ENCODE measurements at places on chromosomes 7 and 10. TPM values are rescaled to one million over a fixed set of nuclear protein-coding genes. Genes with fewer than 3 reads are reported as not detected.

GRCh38 chr10:33287112-33287511 lies 47.4 kb downstream of the NRP1 start:
- no peak for DNase-seq

The OPALIN gene
- total RNA-seq, result not detected

GRCh38 chr10:64956441-64956840 lies 1435.2 kb downstream of the REEP3 start:
- DNase-seq, result no peak

- no peak for DNase-seq
These were observed 132.8 kb downstream of the POLR1F start for GRCh38 chr7:19575909-19576557.

GRCh38 chr7:155284496-155285274 lies 13.0 kb upstream of the INSIG1 start:
- DNase-seq, result no peak

The AEBP1 gene
- total RNA-seq, result 1.1 TPM

The CDH23 gene
- total RNA-seq, result under 0.01 TPM

The PDE6C gene
- total RNA-seq, result not detected

DNA sequence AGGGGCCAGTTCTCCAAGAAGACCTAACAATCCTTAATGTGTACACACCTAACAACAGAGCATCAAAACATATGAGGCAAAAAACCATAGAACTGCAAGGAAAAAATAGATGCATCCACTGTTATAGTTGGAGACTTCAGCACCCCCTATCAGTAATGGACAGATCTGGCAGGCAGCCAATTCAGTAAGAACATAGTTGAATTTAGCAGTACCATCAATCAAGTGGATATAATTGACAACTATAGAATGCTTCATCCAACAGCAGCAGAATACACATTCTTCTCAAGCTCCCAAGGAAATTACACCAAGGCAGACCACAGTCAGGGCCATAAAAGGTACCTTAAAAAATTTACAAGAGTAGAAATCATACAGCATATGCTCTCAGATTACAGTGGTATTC lies 42.2 kb downstream of the POLL start:
- DNase-seq, result no peak

The TWIST1 gene
- 18.6 TPM for total RNA-seq

DNA sequence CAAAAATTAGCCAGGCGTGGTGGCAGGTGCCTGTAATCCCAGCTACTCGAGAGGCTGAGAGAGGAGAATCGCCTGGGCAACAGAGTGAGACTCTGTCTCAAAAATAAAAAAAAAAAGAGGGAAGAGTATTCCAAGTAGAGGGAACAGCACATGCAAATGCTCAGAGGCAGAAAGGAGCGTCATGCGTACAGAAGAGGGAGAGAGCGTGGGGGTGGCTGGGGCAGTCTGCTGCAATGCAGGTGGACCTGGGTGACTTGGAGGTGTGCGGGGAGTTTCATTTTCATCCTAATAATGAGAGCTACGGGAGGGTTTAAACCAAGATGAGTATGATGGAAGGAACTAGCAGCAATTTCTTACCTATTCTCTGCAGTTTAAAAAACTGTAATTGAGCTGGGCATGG lies 28.8 kb downstream of the CLIP2 start:
- no peak for DNase-seq

DNA sequence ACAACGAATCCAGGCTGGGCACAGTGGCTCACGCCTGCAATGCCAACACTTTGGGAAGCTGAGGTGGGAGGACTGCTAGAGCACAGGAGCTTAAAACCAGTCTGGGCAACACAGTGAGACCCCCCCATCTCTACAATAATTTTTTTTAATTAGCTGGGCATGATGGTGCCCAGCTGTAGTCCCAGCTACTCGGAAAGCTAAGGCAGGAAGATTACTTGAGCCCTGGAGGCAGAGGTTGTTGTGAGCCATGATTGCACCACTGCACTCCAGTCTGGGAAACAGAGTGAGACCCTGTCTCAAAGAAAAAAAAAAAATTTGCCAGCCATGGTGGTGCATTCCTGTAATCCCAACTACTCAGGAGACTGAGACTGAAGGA lies 396.3 kb downstream of the KCNMA1 start:
- DNase-seq, result no peak

GRCh38 chr7:112452102-112452888 lies 2.0 kb downstream of the IFRD1 start:
- peak; percentile 42 for DNase-seq

- DNase-seq, result no peak
These were observed 86.9 kb downstream of the AOAH start for GRCh38 chr7:36637417-36637816.

The TUBAL3 gene
- total RNA-seq, result not detected

The MSRB2 gene
- total RNA-seq, result 10.6 TPM

The HOXA6 gene
- total RNA-seq, result 1.4 TPM
